ENCODE measurements at places on chromosomes 5 and 9.

- no peak for DNase-seq
These were observed 238.0 kb downstream of the DMAC1 start for GRCh38 chr9:7561527-7562080.

DNA sequence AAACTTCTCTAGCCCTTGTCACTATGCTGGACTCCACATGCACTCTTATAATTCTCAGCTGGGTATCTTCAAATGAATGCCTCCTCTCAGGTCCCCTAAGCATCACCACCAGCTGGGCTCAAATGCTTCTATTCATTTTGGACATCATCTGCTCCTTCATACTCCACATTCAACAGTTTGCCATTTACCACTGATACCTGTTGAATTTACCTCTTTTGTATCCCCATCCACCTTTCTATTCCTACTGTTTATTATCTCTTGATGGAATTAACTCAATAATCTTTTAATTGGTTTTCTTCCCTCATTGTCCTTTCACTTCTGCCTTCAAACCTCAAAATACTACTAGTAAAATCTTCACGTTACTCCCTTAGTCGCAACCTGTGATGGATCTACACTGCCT lies 14.5 kb downstream of the RANBP6 start:
- no peak for DNase-seq

- DNase-seq: no peak
These were observed 17.8 kb downstream of the IFNA5 start for GRCh38 chr9:21287280-21287679.

GRCh38 chr5:141345327-141345726 lies 1.7 kb downstream of the PCDHGA3 start:
- no peak for DNase-seq

GRCh38 chr5:163878490-163878889 lies 373.1 kb downstream of the MAT2B start:
- DNase-seq: no peak

GRCh38 chr5:144102979-144103378 lies 67.5 kb downstream of the YIPF5 start:
- DNase-seq: no peak

DNA sequence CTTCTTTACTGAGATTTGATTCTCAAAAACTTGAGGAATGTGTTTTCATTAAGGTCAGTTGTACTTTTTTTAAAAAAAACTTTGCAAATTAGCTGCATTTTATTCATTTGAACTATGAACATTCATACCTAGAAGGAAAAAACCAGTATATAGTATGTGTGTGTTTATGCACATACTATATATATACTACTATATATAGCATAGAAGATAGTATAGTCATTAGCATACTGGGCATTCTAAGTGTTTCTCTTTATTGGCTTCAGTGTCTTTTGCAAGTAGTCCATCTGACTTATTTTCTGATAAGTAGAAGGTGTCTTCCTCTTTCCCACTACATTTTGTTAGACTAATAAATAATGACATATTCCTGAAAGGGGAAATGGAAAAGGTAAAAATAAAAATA lies 33.0 kb downstream of the ELOVL7 start:
- DNase-seq: no peak
